ENCODE measurements at places on chromosomes 12 and 14.

DNA sequence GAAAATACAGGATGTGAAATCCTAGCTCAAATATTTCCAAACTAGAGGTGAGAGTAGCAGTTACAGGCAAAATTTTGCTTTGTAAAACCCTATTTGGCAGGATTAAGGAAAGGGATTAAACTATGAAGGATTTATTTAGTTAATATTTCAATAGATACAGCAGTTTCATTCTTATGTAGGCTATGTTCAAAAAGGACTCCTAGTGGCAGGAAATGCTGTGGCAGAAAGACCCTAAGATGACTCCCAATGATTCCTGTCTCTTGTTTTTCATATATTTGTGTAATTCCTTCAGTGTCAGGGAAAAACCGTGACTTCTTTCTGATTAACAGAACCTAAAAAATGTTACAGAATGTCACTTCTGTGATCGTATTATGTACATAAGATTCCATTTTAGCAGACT lies 299.5 kb upstream of the RPL10L start:
- DNase-seq = no peak

GRCh38 chr12:123829561-123829960 lies 67.5 kb downstream of the DNAH10 start:
- no peak for DNase-seq

- no peak for DNase-seq
Measured at GRCh38 chr14:87325741-87326140, 667.2 kb downstream of the GALC start.

GRCh38 chr14:55417955-55418354 lies 6.3 kb upstream of the ATG14 start:
- DNase-seq = no peak

GRCh38 chr12:27151479-27151878 lies 69.1 kb upstream of the C12orf71 start:
- no peak for DNase-seq

- no peak for DNase-seq
Measured at GRCh38 chr12:116222358-116222757, 55.1 kb downstream of the MED13L start.

DNA sequence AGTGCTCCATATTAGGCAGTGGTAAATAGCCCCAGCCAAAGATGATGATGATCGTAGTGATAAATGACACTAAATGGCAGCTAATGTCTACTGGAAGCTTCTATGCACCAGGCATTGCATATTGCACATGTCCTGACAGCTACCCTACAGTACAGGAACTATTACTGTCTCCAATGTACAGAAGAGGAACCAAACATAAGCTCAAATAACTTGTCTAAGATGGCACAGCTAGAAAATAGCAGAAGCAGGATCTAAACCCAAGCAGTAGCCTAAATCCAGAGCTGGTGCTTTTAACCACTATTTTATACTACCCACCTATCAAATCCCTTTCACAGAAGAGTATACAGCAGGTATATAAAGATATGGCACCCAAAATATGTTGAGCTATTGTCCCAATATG lies 28.9 kb downstream of the ESR2 start:
- no peak for DNase-seq

DNA sequence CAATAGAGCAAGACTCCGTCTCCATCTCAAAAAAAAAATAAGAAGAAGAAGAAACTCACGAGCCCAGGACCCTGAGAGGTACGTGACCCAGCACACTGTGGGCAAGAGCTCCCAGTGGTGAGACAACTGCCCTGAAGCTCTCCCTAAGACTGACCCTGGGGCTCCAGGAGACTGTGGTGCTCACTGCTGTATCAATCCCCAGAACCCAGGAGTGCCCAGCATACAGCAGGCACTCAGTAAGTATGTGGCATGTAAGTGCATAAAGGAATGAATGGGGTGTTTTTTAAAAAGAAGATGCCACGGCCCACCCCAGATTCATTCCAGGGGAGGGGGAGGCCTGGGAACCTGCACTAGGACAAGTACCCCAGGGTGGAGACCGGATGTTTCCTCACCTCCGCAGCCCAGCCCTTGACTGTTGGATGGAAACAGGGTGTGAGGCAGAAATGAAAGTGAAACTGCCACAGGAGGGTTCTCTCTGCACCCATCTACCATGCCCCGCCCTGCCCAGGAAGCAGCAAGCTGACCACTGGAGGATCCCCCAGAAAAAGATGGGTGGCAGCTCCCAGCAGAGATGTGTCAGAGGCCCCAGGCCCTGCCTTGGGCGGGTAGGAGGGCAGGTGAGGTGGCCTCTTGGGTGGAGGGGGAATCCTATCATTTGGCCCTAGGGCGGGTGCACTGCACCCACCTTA lies 12.2 kb downstream of the ITPK1 start:
- no peak for DNase-seq

GRCh38 chr12:106226884-106227640 lies 20.8 kb downstream of the CKAP4 start:
- DNase-seq = peak; percentile 22

- DNase-seq = no peak
Measured at GRCh38 chr12:122986258-122986871, 5.9 kb downstream of the ARL6IP4 start.

- no peak for DNase-seq
Measured at GRCh38 chr14:55019968-55020554, 6.8 kb downstream of the WDHD1 start.

- no peak for DNase-seq
Measured at GRCh38 chr12:67748743-67749040, 100.1 kb downstream of the DYRK2 start.

DNA sequence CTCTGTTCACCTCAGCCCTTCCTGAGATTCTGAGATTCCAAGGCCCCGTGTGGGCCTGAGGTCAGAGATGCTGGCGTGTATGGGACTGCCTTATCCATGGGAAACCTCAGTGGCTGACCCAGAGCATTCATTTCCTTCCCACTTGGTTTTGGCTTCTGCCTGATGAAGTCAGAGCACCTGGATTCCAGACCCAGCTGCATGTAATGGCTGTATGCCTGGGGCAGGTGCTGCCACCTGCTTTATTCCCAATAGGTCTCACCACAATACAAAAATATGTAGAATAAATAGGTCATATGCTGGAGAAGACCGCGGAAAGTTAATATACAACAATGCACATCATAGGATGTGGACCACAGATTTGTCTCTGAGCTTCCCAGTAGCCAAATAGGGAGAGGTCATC lies 25.6 kb downstream of the FIGNL2 start:
- DNase-seq = no peak

- DNase-seq = peak; percentile 65
Measured at GRCh38 chr12:57124261-57124877, 3.9 kb upstream of the LRP1 start.

DNA sequence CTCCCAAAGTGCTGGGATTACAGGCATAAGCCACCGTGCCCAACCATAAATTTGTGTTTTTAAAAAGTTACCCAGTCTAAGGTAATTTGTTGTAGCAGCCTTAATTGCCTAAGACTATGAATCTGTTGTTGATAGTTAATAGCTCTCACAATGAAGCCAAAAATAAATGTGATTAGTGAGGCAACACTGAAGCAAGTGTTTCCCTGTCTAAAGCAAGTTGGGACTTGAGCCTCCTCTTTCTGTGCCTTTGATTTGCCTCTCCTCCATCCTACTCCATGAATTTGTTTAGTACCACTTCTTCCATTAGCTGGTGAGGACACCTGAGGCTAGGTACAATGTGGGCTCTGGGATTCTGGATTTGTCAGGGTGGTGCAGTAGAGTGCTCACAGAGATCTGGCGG lies 36.8 kb downstream of the DAAM1 start:
- DNase-seq = no peak

DNA sequence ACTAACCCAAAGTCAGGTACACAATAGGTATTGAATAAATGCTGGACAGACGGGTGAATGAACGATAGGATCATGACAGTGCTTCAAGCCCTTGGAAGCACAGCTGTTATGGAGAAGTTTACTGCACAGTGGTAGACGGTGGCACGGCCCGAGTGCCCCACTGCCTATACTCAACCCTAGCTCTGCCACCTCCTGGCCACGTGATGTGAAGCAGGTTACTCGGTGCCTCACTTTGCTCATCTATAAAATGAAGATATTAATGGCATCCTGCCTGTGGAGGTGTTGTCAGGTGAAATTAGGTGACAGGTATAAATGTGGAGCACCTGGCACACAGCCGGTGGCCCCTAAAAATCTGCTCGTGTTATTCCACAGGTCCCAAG lies 5.8 kb downstream of the ASB2 start:
- DNase-seq = no peak

DNA sequence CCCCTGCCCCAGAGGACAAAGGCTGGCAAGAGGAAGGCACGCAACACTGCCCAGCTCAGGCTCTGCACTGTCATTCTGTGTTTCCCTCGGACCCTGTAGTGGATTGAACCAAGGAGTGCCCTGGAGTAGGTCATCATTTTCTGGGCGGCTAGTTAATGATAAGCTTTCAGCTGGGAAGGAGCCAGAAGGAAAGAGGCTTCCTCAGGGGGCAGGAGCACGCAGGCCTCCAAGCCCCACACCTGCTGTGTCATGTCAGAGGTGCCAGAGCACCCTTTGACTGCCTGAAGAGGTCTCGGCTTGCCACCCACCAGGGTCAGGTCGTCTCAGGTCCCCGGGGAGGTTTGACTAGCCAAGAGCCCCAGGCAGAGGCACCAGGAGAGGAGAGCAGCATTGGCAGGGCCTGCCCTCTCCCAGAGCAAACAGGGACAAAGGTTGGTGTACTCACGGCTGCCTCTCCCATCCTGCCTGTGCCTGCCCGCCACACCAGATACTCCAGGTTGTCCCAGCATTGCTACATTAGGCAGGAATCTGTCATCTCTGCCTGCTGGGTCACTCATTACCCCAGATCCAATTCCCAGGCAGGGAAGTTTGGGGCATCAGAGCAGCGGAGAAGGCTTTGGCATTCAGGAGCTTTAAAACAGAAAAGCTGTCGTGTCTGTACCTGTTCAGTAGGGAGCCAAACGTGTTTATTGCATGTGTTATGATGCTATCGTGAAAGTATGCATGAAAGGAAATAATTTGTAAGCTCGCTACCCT lies 33.5 kb upstream of the ATP2A2 start:
- DNase-seq = no peak

- DNase-seq = no peak
Measured at GRCh38 chr14:94483071-94483451, 7.1 kb upstream of the SERPINA9 start.

DNA sequence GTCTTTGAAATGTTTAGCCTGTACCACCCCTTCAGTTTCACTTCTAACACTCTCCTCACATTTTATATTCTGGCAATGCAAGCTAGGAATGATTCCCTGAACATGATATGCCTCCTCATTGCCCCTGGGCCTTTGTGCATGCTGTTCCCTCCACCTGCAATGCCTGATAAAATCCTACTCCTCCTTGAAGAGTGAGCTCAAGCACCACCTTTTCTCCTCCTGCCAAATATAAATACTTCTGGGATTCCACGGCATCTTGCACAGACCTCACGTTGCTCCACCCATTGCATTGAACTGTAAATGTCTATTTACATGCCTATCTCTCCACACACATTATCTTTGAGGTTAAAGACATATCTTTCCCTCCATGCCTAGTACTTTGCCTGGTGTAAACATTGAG lies 21.1 kb downstream of the NKX2-1 start:
- no peak for DNase-seq

- DNase-seq = no peak
Measured at GRCh38 chr14:22315336-22315735, 273.7 kb downstream of the DAD1 start.

- DNase-seq = no peak
Measured at GRCh38 chr14:59438195-59438647, 27.0 kb downstream of the GPR135 start.

DNA sequence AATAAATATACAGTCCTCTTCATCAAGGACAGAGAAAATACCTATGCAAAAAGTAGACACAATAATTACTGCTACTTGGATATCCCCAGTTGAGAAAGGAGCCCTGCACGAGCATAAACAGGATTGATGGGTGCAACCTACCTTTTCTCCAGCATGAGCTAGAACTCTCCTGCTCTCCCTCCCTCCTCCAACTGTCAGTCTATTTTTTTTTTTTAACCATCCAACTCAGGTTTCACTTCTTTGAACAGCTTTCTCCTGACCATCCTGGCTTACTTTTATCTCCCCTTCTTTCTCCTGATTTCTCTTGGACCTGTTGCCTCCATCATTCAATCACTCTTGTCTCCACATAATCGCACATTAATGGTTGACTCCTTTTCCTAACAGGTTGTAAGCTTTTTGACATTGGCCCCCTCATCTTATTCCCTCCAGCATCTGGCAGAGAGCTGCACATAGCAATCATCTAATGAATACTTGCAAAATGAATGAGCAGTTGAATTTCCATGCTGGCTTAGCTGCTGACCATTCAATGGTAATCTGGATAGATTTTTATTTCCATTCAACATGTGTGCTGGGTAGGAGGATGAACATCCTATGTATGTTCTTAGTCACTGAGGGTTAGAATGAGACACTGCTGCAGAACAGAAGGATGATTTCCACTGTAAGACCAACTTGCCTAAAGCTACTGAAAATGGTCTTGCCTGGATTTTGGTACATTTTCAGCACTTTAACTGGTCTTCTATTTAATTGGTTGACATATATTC lies 24.4 kb downstream of the MYBPC1 start:
- no peak for DNase-seq

- DNase-seq = no peak
Measured at GRCh38 chr12:66799551-66799950, 120.7 kb upstream of the GRIP1 start.

- DNase-seq = peak; percentile 33
Measured at GRCh38 chr14:100662879-100663760, 63.6 kb upstream of the DLK1 start.

DNA sequence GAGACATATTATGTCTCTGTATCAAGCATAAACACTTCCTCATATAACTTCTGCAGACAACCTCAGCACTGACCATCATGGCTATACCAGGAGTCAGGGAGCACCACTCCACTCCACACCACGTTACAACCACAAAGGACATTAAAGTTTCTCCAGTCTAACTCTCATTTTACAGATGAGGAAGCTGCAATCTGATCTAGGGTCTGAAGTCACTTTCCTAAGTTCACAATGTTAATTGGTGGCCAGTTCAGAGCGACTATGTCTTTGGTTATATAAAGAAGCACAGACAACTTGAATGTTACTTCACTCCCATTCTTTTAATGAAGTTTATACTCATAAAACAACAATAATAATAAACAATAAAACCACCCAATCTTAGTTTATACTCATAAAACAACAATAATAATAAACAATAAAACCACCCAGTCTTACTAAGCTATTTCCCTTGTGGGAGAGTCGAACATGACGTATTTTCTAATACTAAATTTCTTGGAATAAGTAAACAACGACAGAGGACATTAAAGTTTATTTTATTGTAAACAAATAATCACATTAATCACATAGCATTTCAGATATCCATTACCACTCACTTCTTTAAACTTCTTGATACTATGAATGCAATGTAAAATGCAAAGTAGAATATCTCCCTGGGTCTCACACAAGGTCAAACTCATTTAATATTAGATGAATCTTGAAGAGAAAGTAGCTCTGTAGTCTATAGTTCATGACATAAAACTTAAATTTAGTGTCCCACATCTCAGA lies 72.4 kb upstream of the SSTR1 start:
- no peak for DNase-seq

- no peak for DNase-seq
Measured at GRCh38 chr12:84814664-84815245, 97.8 kb downstream of the SLC6A15 start.

GRCh38 chr12:93003531-93004239 lies 74.6 kb upstream of the EEA1 start:
- no peak for DNase-seq
